ENCODE measurements at places on chromosomes 13 and 19.

GRCh38 chr13:21000647-21001046 lies 60.7 kb downstream of the LATS2 start:
- no peak for DNase-seq

DNA sequence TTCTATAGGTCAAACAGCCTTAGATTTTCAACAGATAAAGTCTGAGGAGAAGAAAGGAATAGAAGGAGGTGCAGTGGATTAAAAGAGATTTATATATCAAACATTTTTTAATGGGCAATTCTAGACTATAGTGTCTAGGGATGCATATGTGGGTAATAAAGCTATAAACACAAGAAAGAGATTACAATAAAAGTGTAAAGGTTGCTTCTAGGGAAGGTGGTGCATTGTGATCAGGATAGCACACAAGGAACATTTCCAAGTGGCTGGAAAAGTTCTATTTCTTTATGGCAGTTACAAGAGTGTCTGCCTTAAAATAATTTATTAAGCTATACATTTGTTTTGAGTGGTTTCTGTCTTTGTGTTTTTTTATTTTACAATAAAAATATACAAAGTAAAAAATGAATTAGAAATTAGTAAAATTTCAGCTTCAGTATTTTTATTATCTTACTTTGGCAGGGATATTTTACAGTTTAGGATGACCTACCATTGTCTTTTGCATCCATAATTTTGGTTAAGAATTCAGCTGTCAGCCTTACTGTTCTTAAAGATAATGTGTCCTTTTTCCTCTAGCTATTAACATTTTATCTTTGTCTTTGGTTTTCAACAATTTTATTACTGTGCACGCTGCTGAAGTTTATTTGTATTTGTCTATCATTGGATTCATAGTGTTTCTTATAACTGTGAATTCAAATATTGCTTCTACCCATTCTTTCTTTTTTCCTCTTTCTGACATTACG lies 221.8 kb downstream of the LACC1 start:
- no peak for DNase-seq

DNA sequence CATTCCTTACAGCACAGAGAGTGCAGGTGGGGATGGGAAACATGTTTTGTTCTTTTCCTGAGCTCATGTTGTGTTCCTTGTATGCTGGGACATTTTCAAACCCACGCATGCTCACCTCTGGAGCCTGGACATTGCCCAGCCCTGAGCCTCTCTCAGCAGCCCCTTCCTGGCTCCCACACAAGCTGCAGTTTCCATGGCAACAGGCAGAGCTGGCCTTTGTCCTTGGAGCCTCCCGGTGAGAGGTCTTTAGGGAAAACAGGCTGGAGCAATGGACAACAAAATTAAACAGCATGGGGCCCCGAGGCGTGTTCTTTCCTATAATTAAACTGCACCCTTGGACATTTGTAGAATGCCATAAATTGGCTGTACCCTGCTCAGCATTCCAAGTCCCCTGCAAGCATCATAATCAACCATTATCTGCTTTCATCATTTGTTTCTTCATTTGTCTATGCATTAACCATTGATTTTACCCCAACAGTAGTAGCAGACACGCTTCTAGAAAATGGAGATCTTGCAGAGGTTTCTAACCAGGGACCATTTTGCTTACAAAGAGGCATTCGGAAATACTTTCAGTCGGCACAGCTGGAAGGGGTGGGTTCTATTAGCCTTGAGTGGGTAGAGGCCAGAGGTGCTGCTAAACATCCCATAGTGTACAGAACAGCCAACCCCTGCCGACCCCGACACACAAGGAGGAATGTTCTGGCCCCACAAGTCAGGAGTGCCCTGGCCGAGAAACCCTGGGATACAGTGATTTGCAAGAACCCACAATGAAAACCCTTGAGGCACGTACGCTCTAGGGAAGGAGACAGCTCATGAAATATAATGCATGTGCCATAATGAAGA lies 133.4 kb upstream of the PEG3 start:
- DNase-seq, result no peak

GRCh38 chr13:112885782-112886268 lies 83.2 kb upstream of the MCF2L start:
- DNase-seq, result no peak

GRCh38 chr13:113786262-113786841 lies 27.3 kb downstream of the TMEM255B start:
- no peak for DNase-seq

GRCh38 chr13:99734013-99734693 lies 232.9 kb downstream of the TM9SF2 start:
- DNase-seq, result no peak

DNA sequence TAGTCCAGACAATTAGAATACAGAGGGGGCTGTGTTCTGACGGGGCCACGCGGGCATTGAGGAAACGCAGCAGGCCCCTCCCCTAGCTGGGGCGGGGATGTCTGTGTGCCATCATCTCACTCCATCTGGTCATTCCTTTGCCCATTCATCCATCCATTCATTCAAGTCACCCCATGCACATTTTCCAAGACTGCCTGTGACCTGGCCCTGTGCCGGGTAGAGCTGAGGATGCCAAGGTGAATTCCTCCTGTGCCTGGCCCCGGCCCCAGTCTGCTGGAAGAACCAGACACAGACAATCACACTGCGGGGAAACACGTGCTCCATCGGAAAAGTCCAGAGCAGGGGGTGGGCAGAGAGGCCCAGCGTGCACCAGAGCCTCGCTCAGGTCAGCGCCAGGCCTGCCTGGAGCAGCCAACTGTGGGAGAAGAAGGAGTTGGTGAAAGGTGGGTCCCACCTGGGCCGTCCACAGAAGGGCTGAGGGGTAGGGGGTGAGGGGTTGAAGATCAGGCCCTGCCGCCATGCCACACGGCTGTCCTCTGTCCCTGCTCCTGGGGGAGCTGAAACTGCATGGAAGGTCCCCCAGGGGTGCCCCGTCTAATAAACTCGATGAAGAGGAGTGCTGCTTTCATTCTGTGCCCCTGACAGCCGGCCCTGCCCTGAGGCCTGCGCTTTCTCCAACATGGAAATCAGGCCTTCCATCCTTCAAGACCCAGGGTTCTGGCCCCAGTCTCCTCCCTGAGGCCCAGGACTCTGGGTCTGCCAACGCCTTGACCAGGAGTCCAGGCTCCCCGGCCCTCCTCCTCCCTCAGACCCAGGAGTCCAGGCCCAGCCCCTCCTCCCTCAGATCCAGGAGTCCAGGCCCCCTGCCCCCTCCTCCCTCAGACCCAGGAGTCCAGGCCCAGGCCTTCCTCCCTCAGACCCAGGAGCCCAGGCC lies 1.6 kb upstream of the CACNG6 start:
- DNase-seq, result no peak

DNA sequence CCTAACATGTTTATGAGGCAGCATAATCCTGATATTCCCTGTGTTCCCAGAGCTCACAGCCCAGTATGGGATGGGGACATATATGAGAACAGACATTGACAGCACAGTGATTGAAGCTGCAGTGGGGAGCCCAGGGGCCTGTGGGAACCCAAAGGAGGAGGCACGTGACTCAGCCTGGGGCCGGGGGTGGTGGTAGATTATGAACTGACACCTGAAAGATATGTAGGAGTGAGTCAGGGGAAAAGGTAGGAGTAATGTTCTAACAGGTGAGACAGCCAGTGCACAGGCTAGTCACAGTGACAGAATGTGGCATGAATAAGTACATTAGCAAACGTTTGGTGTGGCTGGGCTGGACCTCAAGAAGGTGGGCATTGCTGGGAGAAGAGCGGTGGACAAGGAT lies 29.0 kb downstream of the CKM start:
- no peak for DNase-seq

DNA sequence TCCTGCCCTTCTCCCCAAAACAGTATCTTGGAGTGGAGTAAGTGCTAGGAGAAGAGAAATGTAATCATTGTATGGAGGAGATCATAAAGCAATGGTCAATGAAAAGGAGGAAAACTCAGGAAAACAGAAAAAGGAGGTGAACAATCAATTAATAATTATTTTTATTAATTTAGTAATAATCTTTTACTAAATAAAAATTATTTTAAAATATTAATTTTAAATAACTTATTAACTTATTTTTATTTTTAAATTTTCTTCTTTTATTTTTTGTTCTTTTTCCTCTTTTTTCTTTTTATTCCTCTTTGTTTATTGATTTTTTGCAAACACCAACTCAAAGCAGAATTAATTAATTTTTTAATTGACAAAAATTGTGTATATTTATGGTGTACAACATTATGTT lies 80.3 kb downstream of the TNFSF11 start:
- no peak for DNase-seq

DNA sequence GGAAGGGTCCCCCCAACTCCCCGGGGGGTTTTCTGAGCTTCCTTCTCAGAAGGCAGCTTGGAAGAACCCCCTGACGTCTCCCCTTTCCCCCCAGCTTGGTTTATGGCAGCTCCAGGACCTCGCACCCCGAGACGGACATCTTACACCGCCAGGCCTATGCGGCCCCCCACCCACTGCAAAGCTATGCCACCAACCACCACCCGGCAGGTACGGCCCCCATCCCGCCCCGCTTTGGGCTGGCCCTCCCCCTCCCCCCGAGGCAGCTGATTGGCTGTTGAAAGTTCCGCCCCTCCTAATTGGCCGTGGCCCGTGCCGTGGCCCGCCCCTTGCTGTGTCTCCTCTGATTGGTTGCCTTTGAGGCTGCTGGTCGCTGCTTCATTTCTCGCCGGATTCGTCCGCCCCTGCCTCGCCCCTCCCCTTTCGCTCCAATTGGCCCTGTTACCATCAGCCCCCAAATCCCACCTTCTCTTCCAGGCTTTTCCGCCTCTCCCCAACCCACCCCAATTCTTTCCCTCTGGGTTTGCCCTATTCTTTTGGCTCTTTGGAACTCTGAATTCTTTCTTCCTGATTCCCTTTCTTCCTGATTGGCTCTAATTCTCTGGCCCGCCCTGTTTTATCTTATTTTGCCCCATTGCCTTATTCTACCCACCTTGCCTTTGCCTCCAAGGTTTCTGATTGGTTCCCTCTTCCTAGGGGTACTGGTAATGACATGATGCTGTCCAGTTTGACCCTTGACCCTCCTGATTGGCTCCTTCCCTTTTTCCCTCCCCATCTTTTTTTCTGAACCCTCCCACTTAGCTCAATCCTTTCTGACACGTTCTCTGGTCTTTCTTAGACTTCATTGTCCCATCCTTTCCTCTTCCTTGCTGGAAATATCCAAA lies 2.5 kb downstream of the PRR12 start:
- peak; percentile 88 for DNase-seq

GRCh38 chr19:17109962-17110598 lies 34.5 kb downstream of the MYO9B start:
- DNase-seq, result no peak

- no peak for DNase-seq
These were observed 32.1 kb upstream of the ZNF492 start for GRCh38 chr19:22601906-22602630.

Data from NCI-H1694 treated with DMSO at 0.1 percent for 48 hours (cell line).